ENCODE measurements at places on chromosomes 5 and 9.

DNA sequence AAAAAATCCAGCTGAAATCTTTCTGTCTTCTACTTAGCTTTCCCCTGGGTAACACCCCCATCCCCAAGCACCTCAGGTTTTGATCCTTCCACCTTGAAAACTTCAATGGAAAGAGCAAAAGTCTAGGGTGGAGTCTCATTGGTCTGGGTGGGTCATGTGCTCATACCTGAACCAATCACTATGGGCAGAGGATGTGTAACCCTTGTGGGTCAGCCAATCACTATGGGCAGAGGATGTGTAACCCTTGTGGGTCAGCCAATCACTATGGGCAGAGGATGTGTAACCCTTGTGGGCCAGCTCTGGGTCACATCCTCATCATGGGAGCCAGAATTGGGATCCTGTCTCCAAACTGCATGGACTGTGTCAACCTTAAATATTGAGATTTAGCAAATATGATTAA is 18.5 kb downstream of the NAIF1 start:
- no peak for DNase-seq

DNA sequence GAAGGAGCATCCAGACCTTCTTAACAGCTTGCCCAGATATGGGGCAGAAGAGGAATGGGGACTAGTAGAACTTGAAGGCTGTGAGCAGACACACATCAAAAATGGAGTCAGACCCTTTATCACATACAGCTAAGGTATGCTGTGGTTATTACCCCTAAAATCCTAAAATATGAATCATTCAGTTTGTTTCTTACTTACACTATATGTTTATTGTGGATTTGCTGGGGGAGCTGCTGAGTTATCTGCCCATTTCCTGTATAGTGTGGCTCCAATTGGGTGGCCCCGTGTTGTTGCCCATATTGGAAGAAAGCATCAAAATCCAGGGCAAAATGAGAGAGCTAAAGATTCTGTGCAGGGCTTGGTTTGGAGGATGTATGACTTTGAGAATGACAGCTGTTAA is 56.9 kb downstream of the AP3S1 start:
- peak; percentile 69 for DNase-seq

DNA sequence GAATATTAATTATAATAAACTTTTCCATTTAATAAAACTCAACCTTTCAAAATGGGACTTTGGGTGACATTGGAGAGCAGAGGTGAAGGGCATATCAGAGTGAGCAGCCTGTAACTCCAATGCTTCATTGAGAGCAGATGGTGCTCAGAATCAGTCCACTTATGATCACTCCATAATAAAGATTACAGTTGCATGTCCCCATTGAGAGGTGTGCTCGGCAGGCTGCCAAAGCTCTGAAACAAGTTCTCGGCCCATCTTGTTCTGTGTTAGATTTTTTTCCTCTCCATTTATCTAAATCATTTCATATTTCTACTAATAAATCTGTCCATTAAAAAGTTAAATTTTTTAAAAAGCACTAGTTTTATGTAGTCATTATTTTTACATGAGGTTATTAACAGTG is 1786.4 kb upstream of the WWC1 start:
- DNase-seq, result no peak

DNA sequence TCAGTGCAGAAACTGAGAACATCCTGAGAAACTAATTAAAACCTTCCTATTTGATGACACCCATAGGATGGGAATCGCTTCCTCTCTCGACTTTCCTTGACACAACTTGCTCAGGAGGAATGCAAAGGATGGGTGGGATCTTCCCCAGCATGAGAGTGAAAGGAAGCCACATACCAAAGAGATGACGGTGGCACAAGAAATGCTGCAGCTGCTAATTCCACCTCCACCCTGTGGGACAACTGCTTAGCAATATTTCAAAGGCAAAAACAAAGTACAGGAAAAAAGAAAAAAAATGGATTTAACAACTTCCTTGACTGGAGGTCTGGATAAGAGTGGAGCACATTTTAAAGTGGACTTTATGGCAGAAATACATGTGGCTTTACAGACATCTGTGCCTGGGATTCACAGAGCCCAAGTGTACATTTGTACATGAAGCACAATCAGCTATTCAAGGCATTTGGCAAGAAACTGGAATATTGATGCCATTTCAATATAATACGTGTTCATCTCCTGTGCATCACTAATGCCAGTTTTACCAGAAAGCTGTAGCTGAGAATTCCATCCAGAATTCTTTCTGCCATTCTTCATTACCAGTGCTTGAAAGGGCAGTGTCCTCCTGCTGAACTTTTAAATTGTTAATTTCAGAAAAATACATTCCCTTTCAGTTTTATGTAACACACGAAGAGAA is 359.2 kb upstream of the ACTBL2 start:
- peak; percentile 93 for DNase-seq

DNA sequence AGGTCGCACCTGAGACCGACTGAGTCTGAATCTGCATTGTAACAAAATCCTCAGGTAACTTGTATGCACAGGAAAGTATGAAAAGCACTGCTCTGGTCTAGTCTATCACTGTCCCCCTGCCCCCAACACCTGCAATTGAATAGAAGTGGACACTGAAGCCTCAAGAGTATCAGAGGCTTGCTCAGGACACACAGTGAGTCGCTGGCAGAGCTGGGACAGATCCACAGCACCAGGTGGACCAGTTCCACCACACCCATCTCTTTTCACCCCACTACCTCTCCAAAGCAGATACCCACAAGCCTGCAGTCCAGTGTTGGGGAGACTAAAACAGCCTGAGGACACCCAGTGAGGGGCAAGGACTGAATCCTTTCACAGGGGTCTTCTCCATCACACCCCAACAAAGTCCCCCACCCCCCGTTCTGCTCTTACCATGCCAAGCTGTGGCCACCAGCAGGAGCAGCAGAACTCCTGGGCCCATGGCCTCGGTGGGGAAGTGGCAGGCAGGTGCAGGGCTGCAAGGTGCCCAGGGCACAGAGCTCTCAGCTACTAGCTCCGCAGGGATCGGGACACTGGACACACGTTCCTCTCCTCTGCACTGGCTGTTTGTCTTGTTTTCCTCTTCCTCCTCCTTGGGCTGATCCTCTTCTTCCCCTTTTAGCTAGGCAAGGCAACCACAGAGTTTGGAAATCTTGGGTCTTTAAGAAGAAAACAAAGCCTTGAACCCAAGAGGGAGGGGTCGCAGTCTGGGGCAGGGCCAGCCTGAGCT is at the start of gene CSF1R:
CSF1R (minus strand) TSS at position 605 of the 766 bp plus-strand sequence; CDS start at position 478, 127 bp downstream.
- DNase-seq, result no peak

DNA sequence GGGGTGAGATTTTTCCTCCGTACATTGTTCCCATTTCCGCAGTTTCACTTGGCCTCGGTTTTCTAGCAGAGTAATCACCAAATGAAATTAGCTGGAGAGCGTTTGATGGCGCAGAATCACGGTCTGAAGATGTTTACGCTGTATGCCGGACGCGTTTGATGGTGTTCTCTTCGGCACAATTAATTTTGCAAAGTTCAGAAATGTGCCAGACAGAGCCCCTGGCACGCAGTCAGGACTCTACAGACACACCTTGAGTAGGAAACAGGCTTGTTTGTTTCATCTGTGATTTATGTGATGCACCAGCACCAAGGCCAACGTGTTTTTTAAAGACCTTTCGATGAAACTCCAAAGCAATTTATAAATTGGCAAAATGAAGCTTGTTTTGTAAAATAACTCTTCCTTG is 863 bp upstream of the LIFR start:
- no peak for DNase-seq

- DNase-seq, result no peak
These were observed 39.0 kb downstream of the ITK start for GRCh38 chr5:157219491-157220271.

DNA sequence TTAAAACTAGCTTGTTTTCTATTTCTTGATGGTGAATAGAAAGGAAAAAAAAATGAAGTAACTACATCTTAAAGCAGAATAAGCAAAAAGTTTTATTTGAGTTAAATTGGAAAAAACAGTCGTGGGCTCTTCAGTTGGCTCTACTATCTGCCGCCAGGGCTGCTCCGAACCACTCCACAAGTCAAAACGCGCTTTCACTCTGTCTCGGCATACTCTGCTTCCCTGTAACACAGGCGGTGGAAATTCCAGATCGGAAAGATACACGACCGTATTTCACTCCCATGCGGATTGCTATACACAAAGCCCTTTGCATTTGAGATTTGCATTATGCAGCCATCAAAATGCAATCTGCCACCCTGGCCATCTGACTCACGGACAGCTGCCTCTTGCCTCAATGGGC is 505.6 kb downstream of the IRX1 start:
- DNase-seq, result no peak

DNA sequence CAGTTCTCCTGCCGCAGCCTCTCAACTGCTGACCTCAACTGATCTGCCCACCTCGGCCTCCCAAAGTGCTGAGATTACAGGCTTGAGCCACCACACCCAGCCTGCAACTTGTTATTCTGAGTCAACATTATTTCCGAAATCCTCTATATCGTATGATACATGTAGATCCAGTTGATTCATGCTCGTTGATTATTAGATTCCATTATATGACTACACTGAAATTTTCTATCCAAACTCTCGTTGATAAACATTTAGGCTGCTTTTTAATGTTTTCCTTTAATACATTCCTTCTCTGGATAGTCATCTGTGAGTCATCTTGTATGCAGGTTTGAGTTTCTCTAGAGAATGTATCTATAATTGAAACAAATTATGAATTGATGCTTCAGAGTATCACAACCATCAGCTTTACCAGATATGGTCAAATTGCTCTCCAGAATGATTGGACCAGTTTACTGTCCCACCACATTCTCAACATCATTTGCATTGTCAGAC is 4.1 kb downstream of the CDK7 start:
- peak; percentile 96 for DNase-seq

- no peak for DNase-seq
These were observed 7.2 kb downstream of the PFN3 start for GRCh38 chr5:177393206-177393765.

- DNase-seq, result no peak
These were observed 92.3 kb downstream of the HAPLN1 start for GRCh38 chr5:83628360-83628759.

GRCh38 chr9:116792271-116792670 is 105.2 kb downstream of the TRIM32 start:
- no peak for DNase-seq

DNA sequence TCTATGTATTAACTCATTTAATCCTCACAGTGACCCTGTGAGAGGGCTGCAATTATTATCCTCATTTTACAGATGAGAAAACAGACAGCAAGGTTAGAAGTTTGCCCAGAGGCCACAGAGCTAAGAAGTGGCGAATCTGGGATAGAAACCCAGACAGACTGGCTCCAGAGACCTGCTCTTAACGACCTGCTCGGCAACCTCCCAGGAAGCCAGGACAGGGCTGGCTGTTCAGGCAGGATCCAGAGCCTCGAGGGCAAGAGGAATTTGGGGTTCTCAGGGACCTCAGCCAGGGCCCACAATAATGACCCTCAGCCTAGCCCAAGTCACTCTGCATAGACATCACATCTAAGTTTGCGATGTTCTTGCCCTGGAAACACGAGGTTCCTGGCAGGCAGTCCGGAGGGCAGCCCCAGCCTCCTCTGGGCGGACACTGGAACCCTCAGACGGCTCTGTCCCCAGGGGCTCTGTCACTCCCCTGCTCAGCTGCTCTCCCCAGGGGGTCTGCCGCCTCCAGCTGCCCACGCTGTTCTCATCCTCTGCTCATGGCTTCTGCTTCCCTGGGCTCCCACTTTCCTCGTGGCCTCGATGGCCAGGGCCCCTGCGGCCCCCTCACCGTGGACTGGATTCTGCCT is 138.5 kb upstream of the ERCC6L2 start:
- no peak for DNase-seq

GRCh38 chr5:81305785-81306184 is 4.4 kb downstream of the ZCCHC9 start:
- no peak for DNase-seq

DNA sequence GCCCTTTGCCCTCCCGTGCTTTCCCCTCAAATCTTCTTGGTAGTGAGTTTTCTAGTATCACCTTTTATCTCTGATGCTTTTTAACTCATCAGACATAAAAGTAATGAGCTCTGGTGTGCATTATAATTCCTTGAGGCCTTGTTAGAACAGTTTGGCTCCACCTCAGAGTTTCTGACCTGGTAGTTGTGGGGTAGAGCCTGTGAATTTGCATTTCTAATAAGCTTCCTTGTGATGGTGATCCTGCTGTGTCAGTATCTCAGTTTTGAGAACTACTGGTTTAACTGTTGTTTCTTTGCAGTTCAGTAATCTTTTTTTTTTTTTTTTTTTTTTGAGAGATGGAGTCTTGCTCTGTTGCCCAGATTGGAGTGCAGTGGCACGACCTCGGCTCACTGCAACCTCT is 31.1 kb downstream of the UBE2D2 start:
- no peak for DNase-seq

DNA sequence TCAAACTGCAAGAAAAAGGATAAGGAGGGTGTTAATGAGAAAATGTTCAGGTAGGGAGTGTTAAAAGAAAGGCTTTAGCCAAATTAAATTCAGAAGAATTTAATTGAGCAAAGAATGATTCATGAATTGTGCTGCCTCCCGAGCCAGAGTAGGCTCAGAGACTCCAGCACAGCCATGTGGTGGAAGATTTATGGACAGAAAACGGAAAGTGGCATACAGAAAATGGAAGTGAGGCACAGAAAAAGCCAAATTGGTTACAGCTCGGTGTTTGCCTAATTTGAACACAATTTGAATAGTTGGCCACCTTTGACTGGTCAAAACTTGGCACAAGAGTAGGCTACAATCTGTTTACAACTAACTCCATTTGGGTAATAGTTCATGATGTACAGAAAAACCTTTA is 9.6 kb upstream of the SLC30A5 start:
- no peak for DNase-seq

GRCh38 chr5:126471247-126471646 is 48.0 kb downstream of the GRAMD2B start:
- DNase-seq, result no peak

GRCh38 chr9:110919609-110920008 is 118.7 kb downstream of the LPAR1 start:
- DNase-seq, result peak; percentile 93

- no peak for DNase-seq
These were observed 166.4 kb downstream of the PIK3R1 start for GRCh38 chr5:68381909-68382308.

DNA sequence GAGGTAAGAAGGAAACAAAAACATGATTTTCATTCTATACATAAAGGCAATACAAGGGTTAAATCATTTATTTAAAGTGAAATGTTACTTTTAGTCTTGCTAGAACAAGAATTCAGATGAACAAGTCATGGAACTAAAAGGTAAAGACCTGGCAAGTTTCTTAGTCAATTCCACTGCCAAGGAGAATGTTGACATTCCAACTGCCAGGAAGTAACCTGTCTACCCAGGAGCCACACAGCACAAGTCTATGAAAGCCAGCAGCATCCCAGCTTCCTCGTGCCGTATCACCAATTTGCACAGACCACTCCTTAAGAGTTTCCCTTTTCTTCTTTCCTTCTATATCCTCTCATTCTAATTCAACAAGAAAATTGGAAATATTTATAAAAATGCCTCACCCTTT is 79.9 kb downstream of the SETX start:
- DNase-seq, result no peak
